M059J (cell line): ENCODE measurements at places on chromosomes 5 and 9. TPM values are rescaled to one million over a fixed set of nuclear protein-coding genes. Genes with fewer than 3 reads are reported as not detected.

CLIC3 gene
- total RNA-seq, result 11.0 and 18.9 TPM in 2 replicates

GRM6 gene
- not detected in 2 replicates for total RNA-seq

DNA sequence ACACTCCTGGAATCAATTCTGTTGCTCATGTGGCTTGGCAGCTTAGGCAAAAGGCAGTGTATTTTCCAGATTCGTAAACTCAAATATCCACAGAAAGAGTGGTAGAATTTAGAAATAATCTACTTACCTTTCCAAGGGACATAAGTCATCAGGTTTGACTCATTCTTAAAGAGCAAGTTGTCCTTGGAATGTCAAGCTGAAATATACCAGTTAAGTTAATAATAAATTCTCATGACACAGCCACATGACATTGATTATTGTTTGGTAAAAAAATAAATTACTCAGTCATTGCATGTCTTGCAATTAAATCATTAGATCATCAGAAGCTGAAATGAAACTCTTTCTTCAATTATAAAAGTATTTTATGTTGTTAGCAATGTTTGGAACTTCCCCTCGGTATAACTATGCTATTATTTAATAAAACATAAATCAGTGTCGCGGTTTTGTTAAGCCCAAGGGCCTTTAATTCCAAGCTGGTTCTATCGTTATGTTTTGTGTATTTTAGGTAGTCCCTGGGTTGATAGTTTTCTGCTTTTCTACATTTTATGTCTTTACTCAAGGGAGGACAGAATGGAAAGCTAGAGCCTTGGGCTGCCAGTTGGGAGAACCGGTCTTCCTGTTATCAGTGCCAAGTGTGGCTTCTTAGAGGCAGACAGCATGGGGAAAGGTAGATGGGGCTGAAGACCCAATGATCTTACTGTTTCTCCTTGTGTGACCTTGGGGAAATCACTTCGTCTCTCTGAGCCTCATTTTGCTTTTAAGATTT is 79.3 kb upstream of the PRLR start:
- no peak for DNase-seq

- peak; percentile 90 for DNase-seq
Measured at GRCh38 chr9:4530375-4530774, 40.1 kb downstream of the SLC1A1 start.

- peak; percentile 89 for DNase-seq
Measured at GRCh38 chr5:138491669-138492559, 26.6 kb downstream of the EGR1 start.

- DNase-seq, result no peak
Measured at GRCh38 chr5:144436007-144436406, 265.3 kb downstream of the KCTD16 start.

DNA sequence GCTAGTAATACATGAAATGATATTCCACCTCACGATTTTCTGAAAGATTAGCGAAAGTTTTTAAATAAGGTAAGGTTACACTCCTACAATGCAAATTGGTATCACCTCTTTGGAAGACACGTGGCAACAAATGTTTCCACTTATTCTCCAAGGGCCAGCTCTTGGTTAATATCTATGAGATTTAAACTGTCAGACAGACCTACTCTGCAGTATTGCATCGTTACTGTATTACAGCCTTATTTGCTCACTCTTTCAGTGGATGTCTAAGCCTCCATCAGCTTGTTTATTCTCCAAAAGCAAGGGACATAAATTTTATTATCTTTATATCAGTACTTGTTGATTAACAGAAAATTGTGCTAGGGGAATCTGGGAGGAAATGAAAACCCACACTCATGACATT is 135.7 kb downstream of the MLLT3 start:
- no peak for DNase-seq

GRCh38 chr5:131259326-131259725 is 4.5 kb upstream of the CDC42SE2 start:
- no peak for DNase-seq
